Mesenteric fat pad (tissue), 1 donor: ENCODE measurements at places on chromosomes 4 and X. TPM values are rescaled to one million over a fixed set of nuclear protein-coding genes. Genes with fewer than 3 reads are reported as not detected.

Gene SCML1
- 15.4 TPM for total RNA-seq

Gene LDB2
- 53.2 TPM for total RNA-seq

Gene USP51
- total RNA-seq = 1.1 TPM

Gene BRS3
- total RNA-seq = not detected

Gene SLC9A7
- total RNA-seq = 1.3 TPM

Gene UVSSA
- total RNA-seq = 19.0 TPM

Gene H2BW2
- not detected for total RNA-seq

Gene BTK
- total RNA-seq = 11.5 TPM

Gene SMARCA1
- total RNA-seq = 32.4 TPM

Gene CFAP299
- not detected for total RNA-seq

Gene TMEM156
- 0.96 TPM for total RNA-seq

Gene RS1
- not detected for total RNA-seq

Gene NXF2
- total RNA-seq = not detected

Gene CNGA1
- total RNA-seq = 1.3 TPM

Gene MAGEC1
- total RNA-seq = not detected

Gene NDP
- not detected for total RNA-seq

Gene BEX2
- not detected for total RNA-seq

Gene IL21
- total RNA-seq = not detected
